ENCODE measurements at places on chromosomes 3 and 15. TPM values are rescaled to one million over a fixed set of nuclear protein-coding genes. Genes with fewer than 3 reads are reported as not detected.

The LARP6 gene
- 21.6 TPM for total RNA-seq

The SPINT1 gene
- 6.0 TPM for total RNA-seq

The BUB1B gene
- total RNA-seq = 16.5 TPM

The FOXL2NB gene
- 0.15 TPM for total RNA-seq

The LYZL4 gene
- not detected for total RNA-seq

The SPTSSB gene
- 1.9 TPM for total RNA-seq

The SCN11A gene
- total RNA-seq = 0.78 TPM

The SEMA4B gene
- total RNA-seq = 31.8 TPM

The PRICKLE2 gene
- total RNA-seq = 18.9 TPM

The CNTN6 gene
- total RNA-seq = 23.2 TPM

The ILDR1 gene
- total RNA-seq = not detected

The TBC1D5 gene
- total RNA-seq = 40.2 TPM

The MRPS22 gene
- total RNA-seq = 28.7 TPM

Measured in glutamatergic neuron (in vitro differentiated cells).